ENCODE measurements at places on chromosomes 7 and 10.

DNA sequence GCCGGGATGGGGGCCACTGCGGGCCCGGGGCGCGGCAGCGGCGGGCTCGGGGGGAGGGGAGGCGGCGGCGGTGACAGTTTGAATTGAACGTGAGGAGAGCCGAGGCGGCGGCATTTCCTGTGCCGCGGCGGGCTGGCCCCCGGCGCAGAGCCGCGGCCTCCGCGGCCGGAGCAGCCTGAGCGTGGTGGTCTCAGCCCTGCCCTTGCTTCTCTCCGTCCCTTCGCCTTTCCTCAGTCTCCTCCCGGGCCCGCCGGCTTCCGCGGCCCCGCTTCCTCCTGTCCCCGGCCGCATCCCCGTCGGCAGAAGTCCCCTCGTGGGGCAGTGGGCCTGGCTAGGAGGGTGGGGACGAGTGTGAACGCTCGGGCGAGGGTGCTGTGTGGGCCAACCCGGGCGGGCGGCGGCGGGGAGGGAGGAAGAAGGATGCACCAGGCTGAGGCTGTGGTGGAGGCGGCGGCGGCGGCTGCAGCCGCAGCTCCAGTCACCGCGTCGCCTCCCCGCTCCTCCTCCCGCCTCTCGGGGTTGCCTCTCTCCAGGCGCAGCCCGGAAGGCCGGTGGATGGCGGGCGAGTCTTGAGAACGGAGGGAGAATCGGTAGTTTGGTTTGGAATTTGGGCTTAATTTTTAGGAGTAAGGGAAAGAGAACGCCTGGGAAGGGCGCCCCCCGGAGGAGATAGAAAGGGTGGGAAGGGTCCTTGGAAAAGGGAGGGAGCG lies 690 bp downstream of the SEPTIN7 start:
- DNase-seq = peak; percentile 69

DNA sequence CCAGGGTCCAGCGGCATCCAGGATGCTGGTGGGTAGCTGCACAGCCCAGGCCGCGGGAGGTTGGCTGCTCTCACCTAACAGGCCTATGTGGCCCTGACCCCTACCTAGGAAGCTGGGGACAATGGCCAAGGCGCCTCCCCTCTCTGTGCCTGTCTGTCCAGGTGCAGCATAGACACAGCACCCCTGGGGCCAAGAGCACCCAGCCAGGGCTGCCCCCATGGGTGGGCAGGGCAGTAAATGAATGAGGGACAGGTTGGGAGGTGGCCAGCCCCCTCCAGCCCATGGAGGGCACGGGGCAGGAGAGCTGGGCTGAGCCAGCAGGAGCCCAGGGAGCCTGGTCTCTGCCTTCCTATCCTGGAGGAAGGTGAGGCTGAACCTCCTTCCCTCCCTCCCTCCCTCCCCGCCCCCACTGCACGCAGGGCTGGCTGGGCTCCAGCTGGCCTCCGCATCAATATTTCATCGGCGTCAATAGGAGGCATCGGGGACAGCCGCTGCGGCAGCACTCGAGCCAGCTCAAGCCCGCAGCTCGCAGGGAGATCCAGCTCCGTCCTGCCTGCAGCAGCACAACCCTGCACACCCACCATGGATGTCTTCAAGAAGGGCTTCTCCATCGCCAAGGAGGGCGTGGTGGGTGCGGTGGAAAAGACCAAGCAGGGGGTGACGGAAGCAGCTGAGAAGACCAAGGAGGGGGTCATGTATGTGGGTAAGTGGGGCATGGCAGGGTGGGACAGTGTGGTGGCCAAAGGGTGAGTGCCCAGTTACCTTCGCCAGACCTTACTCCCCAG lies at the start of gene SNCG:
Gene SNCG, plus strand, starts transcription at position 484 of the 785 bp plus-strand sequence. Its CDS starts 99 bp downstream, at position 583.
- no peak for DNase-seq

DNA sequence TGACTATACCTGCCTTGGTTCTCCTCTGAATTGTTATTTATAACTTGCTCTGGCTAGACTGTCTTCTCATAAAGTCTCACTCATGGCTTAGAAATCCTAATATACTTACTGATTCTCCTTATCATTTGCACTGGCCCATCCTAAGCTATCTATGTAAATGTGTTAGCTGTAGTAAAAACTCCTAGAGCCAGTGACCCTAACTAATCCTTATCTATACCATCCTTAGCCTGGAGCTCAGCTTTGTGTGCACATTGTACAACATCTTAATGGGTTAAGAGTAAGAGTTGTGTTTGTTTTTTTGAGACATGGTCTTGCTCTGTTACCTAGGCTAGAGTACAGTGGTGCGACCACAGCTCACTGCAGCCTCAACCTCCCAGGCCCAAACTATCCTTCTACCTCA lies 40.8 kb downstream of the LAMB4 start:
- DNase-seq = no peak

DNA sequence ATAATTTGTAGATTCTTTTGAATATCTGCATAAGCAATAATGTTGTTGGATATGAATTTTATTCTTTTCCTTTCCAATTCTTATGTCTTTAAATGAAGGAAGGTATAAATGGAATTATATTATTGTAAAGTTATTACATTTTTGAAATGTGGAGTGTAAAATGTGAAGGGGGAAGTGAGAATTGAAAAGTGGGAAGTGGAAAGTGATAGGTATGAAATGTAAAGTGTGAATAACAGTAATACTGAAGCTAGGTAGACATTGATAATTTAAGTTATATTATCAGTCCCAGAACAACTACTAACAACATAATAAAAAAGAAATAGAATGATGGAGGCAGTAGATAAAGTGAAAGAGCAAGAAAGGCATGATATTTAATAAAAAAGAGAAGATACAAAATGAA lies 39.7 kb upstream of the HYAL4 start:
- DNase-seq = no peak

- DNase-seq = no peak
These were observed 90.8 kb upstream of the KLF6 start for GRCh38 chr10:3875842-3876235.

DNA sequence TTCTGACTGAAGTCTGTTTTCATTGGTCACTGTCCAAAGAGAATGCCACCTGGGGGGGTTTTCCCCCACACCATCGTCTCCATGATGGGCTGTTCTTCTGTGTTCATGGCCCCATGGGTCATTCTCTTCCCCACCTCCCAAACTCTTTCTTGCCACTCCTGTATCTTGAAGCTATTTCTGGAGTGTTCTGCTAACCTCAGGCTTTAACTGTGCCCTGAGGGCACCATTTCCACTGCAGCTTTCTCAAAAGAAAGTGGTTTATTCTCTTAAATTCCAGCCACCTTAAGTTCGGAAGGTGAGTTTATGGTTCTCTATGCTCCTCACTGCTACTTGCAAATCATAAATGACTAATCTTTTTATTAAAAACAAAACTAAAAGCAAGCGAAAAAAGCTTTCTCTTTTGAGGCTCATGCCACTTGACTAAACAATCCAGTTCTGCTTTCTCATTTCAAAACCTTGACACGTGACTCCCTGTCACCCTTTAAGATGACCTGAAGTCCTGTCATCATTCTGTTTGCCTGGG lies 7.4 kb upstream of the APBB1IP start:
- no peak for DNase-seq

DNA sequence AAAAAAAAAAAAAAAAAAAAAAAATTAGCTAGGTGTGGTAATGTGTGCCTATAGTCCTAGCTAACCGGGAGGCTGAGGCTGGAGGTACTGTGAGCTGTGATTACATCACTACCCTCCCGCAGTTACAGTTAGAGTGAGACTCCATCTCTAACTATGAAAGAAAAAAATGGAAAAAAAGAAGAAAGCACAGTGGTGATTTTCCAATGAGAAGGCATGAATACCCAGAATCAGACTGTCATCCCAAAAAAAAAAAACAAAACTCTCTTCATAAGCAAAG lies 269.9 kb upstream of the MKLN1 start:
- DNase-seq = no peak

GRCh38 chr7:73810998-73811360 lies 19.8 kb upstream of the CLDN4 start:
- DNase-seq = no peak

- no peak for DNase-seq
These were observed 156.7 kb upstream of the BET1 start for GRCh38 chr7:94160719-94161435.

- DNase-seq = peak; percentile 3
These were observed 495 bp downstream of the EIF3B start for GRCh38 chr7:2354939-2355704.

DNA sequence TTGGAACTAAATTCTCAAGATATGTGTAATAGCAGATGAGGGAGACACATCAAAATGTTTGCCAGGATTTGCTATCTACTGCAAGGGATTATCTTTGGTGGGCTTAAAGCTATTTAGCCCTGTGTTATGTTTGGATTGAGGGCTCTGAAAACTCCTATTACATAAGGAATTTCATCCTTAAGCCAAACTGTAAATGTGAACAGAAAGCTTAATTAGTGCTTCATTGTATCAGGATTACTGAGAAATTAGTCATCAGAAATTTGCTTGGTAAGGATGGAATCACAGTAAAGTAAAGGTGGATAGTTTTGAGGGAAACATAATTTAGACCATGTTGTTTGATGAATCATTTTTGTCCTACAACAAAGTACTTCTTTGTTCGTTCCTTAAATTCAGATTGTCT lies 8.3 kb downstream of the ANKRD7 start:
- no peak for DNase-seq
